ENCODE measurements at places on chromosomes 7 and 10. TPM values are rescaled to one million over a fixed set of nuclear protein-coding genes. Genes with fewer than 3 reads are reported as not detected.

DNA sequence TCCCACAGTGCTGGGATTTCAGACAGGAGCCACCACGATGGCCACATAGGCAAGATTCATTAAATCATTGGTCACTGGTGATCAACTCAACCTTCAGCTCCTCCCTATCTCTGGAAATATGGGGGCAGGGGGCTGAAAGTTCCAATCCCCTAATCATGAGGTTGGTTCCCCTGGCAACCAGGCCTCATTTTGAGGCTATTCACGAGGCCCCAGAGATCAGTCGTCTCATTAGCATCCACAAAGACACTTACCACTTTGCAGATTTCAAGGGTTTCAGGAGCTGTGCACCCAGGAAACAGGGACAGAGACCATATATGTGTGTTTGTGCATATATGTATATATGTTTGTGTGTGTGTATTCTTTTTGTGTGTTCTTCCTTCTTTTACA lies 7.7 kb upstream of the GUSB start:
- DNase-seq: no peak

GRCh38 chr10:3248526-3249306 lies 76.1 kb upstream of the PITRM1 start:
- DNase-seq: peak; percentile 69

GRCh38 chr7:102916426-102916825 lies 3.6 kb downstream of the LRRC17 start:
- DNase-seq: no peak

- no peak for DNase-seq
These were observed 17.8 kb downstream of the CELF2 start for GRCh38 chr10:11035301-11035991.

DNA sequence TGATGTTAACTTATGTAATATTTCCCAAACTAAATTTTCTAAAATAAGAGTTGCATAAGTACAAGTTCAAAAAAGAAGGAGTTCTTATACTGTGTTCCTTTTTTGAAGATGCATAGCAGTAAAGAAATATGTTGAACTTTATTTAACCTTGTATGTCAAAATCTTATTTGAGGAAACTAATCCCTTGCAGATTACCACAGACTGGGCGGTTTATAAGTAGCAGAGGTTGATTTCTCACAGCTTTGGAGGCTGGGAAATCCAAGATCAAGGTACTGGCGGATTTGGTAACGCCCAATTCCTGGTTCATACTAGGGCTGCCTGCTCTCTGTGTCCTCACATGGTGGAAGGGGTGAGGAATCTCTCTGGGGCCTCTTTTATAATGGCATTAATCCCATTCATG lies 68.5 kb downstream of the GNAT3 start:
- no peak for DNase-seq

GRCh38 chr7:6392712-6393666 lies 54.8 kb downstream of the DAGLB start:
- DNase-seq: peak; percentile 69

Gene CYP3A7
- polyA plus RNA-seq: not detected

- DNase-seq: peak; percentile 66
These were observed 21.4 kb upstream of the VOPP1 start for GRCh38 chr7:55593515-55594318.

Gene ADAM8
- polyA plus RNA-seq: 4.1 TPM

Gene FAM13C
- polyA plus RNA-seq: not detected

Gene CFAP58
- 0.25 TPM for polyA plus RNA-seq

DNA sequence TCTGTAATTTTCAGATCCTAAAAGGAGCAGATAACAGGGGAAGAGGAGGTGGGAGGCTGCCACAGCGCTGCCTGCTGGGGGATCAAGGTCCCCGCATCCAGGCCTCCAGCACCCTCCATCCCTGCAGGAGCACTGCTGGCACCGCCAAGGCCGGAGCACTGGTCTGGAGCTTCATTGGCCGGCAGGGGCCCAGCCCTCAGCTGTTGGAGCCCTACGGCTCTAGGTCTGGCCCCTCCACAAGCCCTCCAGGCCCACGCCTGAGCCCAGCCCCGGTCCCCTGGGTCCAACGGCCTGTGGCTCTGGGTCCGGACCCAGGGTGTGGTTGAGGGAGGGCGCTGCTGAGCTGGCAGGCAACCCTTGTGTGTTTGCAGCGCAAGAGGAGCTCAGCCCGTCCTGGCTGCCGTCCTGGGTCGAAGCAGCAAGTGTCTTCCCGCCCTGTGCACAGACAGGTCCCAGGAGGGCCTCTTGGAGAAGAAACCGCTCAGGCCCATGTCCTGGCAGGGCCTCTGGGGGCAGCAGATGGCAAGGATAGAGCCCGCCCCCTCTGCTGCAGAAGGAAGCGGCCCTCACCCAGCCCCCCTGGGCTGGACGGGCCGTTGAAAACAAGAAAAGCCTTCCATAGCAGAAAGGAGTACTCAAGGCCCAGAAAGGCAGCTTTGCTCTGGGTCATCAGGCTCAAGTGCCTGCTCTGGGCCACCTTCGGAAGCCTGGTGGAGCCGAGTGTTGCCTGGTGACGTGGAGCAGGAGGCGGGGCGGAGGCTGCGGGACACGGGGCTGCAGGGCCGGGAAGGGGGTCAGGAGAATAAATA lies 54.3 kb upstream of the TNRC18 start:
- peak; percentile 35 for DNase-seq

DNA sequence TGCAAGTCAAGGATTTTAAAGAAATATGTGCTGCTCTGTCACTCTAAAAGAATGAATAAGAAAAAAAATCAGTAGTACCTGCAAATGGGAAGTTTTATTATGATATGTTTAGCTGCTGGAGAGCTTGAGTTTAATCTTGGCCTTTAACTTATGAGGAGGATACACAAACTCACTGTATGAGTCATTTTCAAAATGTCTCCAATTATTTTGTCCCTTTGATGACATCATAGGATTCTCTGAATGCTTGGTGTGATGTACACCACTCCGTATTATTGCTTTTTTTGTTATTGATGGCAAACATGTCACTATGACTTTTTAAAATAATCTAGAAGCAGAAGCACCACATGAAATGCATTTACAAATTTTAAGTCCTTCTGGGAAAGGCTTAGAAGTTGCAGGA lies 125.8 kb downstream of the RALA start:
- no peak for DNase-seq

GRCh38 chr10:44971434-44971833 lies 7.2 kb downstream of the DEPP1 start:
- no peak for DNase-seq

DNA sequence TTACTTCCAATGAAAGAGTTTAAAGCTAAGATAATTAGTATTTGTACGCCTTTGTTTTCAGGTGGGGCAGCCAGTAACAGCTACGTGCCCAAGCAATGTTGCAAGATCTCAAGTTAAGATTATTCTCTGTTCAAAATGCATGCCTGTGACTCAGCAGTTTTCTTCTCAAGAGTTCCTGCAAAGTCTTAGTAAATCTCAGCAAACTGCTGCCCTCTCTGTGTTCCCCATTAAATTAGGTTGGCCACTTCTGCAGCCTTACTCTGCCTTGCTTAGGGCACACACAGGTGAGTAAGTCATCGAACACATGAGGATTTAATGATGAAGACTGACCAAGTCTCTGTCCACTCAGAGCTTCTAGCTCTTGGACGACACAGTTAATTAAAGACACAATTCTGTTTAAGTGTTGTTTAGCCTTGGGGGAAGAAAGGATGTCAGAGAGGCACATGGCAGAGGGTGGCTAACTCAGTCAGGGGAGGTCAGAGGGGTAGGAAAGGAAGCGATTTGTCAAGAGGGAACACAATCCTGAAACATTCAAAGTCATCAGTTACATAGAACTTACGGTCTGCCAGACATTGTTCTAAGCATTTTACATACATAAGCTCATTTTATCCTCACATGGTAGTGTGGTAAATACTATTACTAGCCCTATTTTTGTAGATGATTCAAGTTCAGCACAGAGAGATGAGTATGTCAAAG lies 20.2 kb upstream of the SLC35G1 start:
- peak; percentile 62 for DNase-seq

DNA sequence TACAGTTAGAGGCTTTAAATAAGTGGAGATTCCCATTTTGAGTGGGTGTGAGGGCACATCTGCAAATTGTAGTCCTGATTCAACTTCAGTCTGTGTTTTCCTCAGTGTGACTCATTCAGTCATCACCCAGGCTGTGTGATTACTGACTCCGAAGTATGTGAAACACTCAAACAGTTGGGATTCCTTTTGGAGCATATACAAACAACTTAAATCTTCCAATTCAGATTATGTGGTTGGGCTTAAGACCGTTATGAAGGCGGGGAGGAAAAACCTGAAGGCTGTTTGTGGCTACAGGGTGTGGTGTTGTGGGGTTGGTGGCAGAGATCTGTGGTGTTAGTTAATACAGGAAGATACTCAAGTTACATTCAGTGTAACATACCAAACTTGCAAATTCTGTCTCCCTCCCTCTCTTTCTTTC lies 259.7 kb upstream of the FERD3L start:
- DNase-seq: peak; percentile 83

GRCh38 chr10:86716466-86716865 lies 40.0 kb upstream of the BMPR1A start:
- no peak for DNase-seq

DNA sequence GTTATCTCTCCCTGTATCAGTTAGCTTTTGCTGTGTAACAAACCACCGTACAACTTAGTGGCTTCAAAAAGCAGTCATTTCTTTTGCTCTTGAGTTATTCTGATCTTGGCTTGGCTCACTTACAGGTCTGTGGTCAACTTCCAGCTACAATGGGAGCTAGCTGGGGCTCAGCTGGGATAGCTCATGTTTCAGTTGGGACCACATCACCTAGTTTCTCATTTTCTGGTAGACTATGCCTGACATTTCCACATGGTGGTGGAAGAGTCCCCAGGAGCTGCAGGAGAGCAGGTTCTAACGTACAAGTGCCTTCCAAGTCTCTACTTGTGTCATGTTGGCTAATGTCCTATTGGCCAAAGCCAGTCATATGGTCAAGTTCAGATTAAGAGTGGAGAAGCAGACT lies 25.8 kb upstream of the PIP4K2A start:
- no peak for DNase-seq

DNA sequence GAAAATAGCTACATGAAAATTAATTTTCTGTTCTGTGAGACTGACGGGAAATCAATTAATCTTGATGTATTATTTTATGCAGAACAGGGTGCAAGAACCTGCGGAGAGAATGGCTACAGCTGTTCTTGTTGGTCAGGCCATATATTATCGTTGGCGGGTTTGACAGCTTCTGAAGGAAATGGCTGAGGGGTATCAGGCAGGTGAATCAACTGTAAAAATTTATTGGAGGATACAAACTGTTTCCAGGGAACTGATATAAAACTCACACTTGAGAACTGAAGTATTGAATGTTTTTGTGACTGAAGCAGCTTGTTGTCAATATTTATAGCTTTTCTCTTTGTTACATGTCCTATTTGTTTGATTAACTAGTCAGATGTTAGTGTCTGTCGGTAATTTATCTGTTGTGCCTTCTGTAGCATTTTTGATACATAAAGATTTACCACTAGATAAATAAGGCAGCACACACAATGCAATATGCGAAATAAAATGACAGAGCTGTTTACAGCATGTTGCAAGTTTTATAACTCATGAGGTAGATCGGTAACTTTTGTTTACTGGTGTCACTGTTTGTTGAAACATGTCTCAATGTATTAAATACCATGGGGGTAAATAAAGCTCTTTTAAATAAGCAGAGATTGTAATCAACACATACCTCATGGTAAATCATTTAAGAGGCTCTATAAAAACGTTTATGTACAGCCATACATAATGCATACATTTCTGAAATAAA lies 308.2 kb downstream of the LRMDA start:
- no peak for DNase-seq

DNA sequence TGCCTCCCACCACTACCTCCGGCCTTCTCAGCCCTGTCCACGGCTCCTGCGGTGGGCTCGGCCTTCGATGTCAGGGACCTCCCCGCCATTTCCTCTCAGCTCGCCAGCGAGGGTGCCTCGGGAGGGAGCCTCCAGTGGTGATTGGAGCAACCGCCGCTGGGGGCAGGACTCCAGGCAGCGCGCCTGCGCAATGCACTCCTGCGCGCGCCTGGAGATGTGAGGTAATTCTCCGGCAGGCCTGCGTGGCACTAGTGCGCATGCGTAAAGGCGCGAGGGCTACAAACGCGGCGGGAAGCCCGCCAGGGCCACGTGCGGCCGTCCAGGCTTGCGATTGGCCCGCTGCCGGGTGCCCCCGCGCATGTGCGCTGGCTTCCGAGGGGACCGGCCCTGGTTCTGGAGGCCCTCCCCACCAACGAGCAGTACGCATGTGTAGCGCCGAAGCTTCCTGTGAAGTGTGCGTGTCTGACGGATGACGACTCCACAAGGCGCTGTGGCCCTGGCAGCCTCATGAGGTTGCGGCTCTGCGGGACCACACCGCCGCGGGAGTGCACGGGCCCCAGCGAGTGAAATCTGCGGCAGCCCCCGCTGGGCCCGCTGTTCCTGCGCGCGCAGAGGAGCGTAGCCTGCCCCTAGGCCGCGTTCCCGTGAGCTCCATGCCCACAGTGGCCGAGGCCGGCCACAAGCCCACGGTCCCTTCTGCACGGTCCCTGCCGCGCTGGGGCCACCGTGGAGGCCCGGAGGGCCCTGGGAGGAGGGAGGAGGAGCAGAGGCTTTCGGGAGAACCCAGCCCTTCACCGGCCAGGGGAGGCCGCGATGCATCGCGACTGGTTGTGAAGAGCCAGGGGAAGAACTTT lies at the start of gene SYCE1:
Gene SYCE1 (minus strand): TSS at position 143 of the 854 bp plus-strand sequence. CDS start 54 bp downstream, at position 89.
- DNase-seq: no peak

- no peak for DNase-seq
These were observed 34.8 kb upstream of the JAKMIP3 start for GRCh38 chr10:132030898-132031463.

- no peak for DNase-seq
These were observed 476.8 kb upstream of the ADARB2 start for GRCh38 chr10:2214092-2214491.

DNA sequence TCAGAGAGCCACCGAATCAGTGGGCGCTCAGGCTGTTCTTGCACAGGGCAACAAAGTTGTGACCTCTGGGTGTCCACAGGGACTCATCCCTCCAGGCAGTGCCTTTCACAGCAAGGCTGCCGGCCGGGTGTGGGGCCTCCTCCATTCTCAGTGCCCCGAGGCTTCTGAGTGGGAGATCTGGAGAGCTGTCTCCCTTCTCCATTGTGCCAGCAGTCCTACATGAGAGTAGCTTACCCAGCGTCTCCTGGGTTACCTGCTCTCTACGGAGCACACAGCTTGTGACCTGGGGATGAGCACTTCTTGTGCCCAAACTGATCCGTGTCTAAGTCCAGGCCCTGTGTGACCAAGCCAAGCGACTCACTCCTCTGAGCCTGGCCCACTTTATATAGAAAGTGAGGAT lies 240.9 kb upstream of the GRB10 start:
- DNase-seq: no peak

DNA sequence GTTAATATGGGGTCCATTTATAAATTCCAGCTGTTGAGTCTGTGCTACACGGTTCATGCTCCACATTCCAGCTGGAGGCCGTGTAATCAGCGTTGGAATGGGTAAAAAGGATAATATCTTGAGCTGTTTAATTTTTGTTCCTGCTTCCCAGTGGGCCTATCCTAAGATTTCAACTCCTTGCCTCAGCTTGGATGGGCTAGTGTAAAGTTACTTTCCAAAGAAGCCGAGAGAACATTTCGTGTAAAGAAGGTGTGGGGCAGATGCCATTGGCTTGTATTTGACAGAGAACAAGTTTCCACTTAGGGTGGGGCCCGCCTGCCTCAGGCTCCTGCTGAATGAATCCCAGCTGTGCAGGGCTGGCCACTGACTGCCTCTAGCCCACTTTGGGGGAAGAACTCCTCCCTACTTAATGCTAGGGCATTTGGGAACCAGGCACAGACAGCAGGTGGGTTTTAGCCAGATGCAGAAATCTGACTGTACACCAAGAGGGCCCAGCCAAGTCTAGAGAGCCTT lies 125.9 kb upstream of the LYZL2 start:
- no peak for DNase-seq

All from A549 (cell line).